ENCODE measurements at places on chromosomes 3 and 15.

DNA sequence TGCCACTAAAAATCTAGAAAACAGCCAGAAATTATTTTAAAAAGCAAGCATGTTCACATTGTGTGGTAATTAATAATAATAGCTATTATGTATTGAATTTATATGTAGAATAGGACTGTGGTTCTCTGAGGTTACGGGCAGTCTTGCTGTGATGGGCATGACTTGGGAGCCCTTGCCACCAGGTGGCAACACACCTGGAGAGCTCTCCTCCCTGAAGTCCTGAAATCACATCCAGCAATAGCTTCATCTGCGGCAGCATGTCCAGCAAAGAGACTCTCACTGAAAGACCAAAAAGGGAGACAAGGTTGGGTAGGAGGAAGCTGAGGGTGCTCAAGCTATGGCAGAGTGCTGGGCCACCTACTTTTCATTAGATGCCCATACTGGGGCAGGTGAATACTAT lies 206.8 kb upstream of the IL12A start:
- no peak for DNase-seq

GRCh38 chr3:171490901-171491300 lies 30.7 kb upstream of the TNIK start:
- DNase-seq: no peak

- DNase-seq: no peak
Observed at GRCh38 chr3:187831125-187832051, 86.1 kb upstream of the BCL6 start.

- DNase-seq: no peak
Observed at GRCh38 chr3:58004973-58005372, 3.2 kb upstream of the FLNB start.
